A549 treated with dexamethasone at 1 μM for 4 hours (cell line): ENCODE measurements at places on chromosomes 4 and X. TPM values are rescaled to one million over a fixed set of nuclear protein-coding genes. Genes with fewer than 3 reads are reported as not detected.

ATP2B3 gene
- 0.07 to 0.15 TPM (median 0.13 TPM) in 5 replicates for total RNA-seq

IL13RA2 gene
- total RNA-seq: 0.07 to 0.60 TPM in 2 of 5 replicates, not detected in the others

ADH5 gene
- total RNA-seq: 89.6 to 117 TPM (median 93.4 TPM) in 5 replicates

PDCL2 gene
- total RNA-seq: not detected in 5 replicates

CPZ gene
- total RNA-seq: 0.11 to 0.40 TPM (median 0.26 TPM) in 5 replicates

TRIML2 gene
- 32.4 to 48.9 TPM (median 38.8 TPM) in 5 replicates for total RNA-seq

GYPB gene
- not detected in 5 replicates for total RNA-seq

OSTC gene
- 86.7 to 99.5 TPM (median 88.1 TPM) in 5 replicates for total RNA-seq

ETDA gene
- total RNA-seq: not detected in 5 replicates

SMAD1 gene
- total RNA-seq: 8.7 to 10.9 TPM (median 8.8 TPM) in 5 replicates

WDR17 gene
- 1.3 to 1.8 TPM (median 1.8 TPM) in 5 replicates for total RNA-seq

FAM9B gene
- total RNA-seq: 0.06 to 0.09 TPM in 2 of 5 replicates, not detected in the others

P2RY4 gene
- total RNA-seq: not detected in 5 replicates

GSPT2 gene
- 8.5 to 10.0 TPM (median 9.7 TPM) in 5 replicates for total RNA-seq

CXCL10 gene
- total RNA-seq: 0.08 to 0.12 TPM (median 0.11 TPM) in 3 of 5 replicates, not detected in the others

OR13H1 gene
- not detected in 5 replicates for total RNA-seq

USP11 gene
- 44.4 to 60.6 TPM (median 56.8 TPM) in 5 replicates for total RNA-seq

MAGEA11 gene
- total RNA-seq: not detected in 5 replicates

NXF2 gene
- total RNA-seq: 0.07 TPM in 1 of 5 replicates, not detected in the others

TRIM61 gene
- total RNA-seq: not detected in 5 replicates

FAM241A gene
- 0.74 to 1.0 TPM (median 0.86 TPM) in 5 replicates for total RNA-seq

TENT5D gene
- not detected in 5 replicates for total RNA-seq

GLRB gene
- total RNA-seq: 0.64 to 0.92 TPM (median 0.77 TPM) in 5 replicates

EGFL6 gene
- 0.05 TPM in 1 of 5 replicates, not detected in the others for total RNA-seq

AWAT1 gene
- total RNA-seq: not detected in 5 replicates

SULT1E1 gene
- not detected in 5 replicates for total RNA-seq

SNCA gene
- total RNA-seq: 0.16 to 0.29 TPM (median 0.22 TPM) in 4 of 5 replicates, not detected in the other

SPATA18 gene
- total RNA-seq: 3.4 to 5.1 TPM (median 4.6 TPM) in 5 replicates

IL2 gene
- total RNA-seq: not detected in 5 replicates

UXT gene
- total RNA-seq: 157 to 183 TPM (median 163 TPM) in 5 replicates

MTMR8 gene
- total RNA-seq: 0.45 to 0.64 TPM (median 0.51 TPM) in 5 replicates

PLXNA3 gene
- 5.6 to 25.1 TPM (median 13.8 TPM) in 5 replicates for total RNA-seq

GAGE12G gene
- not detected in 5 replicates for total RNA-seq

PPARGC1A gene
- total RNA-seq: 0.02 to 0.18 TPM (median 0.04 TPM) in 5 replicates

ASMTL gene
- total RNA-seq: 17.7 to 19.5 TPM (median 18.5 TPM) in 5 replicates

EVC2 gene
- total RNA-seq: 1.3 to 2.3 TPM (median 2.0 TPM) in 5 replicates
